Substantia nigra (tissue), 51 donors: ENCODE measurements at places on chromosomes 1 and 21.

DNA sequence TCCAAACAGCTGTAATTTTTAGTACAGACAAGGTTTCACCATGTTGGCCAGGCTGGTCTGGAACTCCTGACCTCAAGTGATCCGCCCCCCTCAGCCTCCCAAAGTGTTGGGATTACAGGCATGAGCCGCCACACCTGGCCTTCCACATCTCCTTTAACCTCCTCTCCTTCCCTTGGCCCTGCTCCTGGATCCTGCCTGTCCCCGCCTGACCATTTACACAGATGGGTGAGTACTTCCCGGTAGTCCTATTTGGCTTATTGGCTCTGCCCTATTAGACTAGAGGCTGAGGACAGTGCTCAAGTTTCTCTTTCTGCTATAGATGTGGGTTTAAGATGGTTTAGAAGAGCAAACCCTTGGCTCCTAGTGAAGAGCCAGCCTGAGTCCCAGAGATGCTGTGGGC lies 7.1 kb downstream of the PTPN7 start:
- no peak for DNase-seq

GRCh38 chr1:41138549-41138948 lies 103.6 kb downstream of the SCMH1 start:
- DNase-seq: no peak

- no peak for DNase-seq
Observed at GRCh38 chr21:38790059-38790458, 15.7 kb upstream of the ETS2 start.

DNA sequence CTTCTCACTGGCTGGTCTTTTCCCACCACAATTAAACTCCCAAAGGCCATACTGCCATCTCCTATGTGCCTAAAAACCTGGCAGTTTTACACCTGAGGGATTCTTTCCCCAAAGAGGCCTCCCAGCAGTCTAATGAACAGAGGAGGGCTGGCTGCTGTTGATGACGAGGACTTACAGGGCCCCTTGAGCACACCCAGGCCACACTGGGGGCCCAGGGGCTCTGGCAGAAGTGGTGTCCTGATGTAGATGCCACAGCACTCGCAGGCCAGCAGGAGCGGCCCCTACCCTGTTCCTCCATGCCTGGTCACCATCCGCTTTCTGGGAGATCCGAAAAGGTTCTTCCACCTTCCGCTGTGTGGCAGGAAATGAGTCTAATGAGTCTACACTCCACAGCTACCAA lies 24.2 kb downstream of the POFUT2 start:
- no peak for DNase-seq
